Gastrocnemius medialis (tissue), 4 donors: ENCODE measurements at places on chromosomes 6 and 20. TPM values are rescaled to one million over a fixed set of nuclear protein-coding genes. Genes with fewer than 3 reads are reported as not detected.

GRCh38 chr20:50415516-50416268 lies 94.5 kb upstream of the PTPN1 start:
- H3K27me3 ChIP-seq = no peaks in the 10 kb centered on the region
- no peaks in the 10 kb centered on the region for H3K36me3 ChIP-seq
- DNase-seq = peak; percentile 100
- H3K27ac ChIP-seq = peak overlapping the region; percentile 99
- H3K4me1 ChIP-seq = peaks cover 54% of the 10 kb centered on the region

DNA sequence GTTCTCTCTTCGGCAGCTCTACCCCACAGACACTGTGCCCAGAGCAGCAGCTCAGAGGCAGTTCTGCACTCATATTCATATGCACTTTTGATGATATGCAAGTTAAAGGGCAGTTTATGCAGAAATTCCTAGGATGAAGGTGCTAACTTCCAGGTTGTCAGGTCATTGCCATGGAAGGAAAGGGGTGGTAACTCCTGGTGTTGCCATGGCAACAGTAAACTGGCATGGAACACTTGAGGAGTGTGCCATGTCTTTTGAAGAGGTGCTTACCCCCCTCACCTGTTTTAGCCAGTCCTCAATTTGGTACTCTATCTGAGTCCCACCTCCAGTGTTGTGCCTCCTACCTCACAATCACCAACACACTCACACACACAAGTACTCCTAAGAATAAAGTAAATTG lies 539.4 kb upstream of the BTBD3 start:
- H3K36me3 ChIP-seq = no peaks in the 10 kb centered on the region
- H3K27me3 ChIP-seq = no peaks in the 10 kb centered on the region
- no peak overlapping the region for H3K4me3 ChIP-seq
- DNase-seq = no peak

The HELZ2 gene
- total RNA-seq = 1.7 TPM

The EFCAB8 gene
- not detected for total RNA-seq

GRCh38 chr6:115863211-115863610 lies 197.5 kb downstream of the FRK start:
- no peaks in the 10 kb centered on the region for H3K36me3 ChIP-seq
- no peaks in the 10 kb centered on the region for H3K4me1 ChIP-seq
- H3K27ac ChIP-seq = no peak overlapping the region
- no peak overlapping the region for H3K4me3 ChIP-seq
- no peak for DNase-seq

DNA sequence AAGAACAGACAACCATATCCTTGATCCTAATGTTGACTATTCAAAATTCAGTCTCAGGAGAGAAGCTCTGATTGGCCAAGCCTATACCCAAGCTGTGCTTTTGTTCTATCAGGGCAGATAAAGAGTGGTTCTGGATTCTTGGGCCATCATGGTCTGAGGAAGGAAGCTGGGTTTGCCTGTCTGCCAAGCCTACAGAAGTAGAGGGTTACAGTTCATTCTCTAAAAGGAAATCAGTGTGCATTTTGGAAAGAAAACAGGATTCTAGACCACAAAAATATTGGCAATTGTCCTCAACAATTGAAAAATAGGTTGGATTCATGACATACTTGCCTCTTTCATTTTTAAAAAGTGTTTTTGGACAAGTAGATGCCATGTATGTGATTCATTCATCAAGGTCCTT lies 145.4 kb upstream of the BMP2 start:
- no peak overlapping the region for H3K27ac ChIP-seq
- no peaks in the 10 kb centered on the region for H3K4me1 ChIP-seq
- DNase-seq = no peak
- no peak overlapping the region for H3K4me3 ChIP-seq
- H3K36me3 ChIP-seq = no peaks in the 10 kb centered on the region

GRCh38 chr20:37452236-37452635 lies 68.8 kb upstream of the NNAT start:
- H3K4me1 ChIP-seq = no peaks in the 10 kb centered on the region
- DNase-seq = no peak
- no peaks in the 10 kb centered on the region for H3K36me3 ChIP-seq
- no peak overlapping the region for H3K4me3 ChIP-seq
- no peak overlapping the region for H3K27ac ChIP-seq
